ENCODE measurements at places on chromosomes 4 and X.

DNA sequence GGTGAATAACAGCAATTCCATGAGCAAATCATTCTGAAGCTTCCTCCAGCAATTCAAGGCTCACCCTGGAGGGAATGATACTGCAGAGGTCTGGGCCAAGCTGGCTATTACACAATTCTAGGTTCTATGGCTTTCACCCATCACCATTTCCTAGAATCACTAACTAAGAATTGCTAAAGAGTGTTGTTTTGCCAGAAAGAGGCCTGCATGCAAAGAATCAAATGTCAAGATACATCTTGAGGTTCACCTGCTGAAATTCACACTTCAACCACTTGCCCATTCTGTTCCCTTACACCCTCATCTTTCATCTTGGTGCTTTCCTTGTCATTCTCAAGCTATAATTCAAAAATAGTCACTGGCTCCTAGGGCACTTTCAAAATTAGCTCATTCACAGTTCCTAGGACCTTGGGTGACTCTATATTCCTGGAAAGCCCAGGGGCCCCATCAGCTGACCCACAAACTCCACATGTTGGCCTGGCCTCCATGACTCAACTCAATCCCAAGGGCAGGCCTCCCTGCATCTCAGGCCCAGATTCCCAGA is 7.0 kb downstream of the APBB2 start:
- DNase-seq, result no peak
- H3K36me3 ChIP-seq, result no peaks in the 10 kb centered on the region
- H3K27ac ChIP-seq, result no peak overlapping the region
- H3K4me1 ChIP-seq, result no peaks in the 10 kb centered on the region
- no peaks in the 10 kb centered on the region for H3K27me3 ChIP-seq

DNA sequence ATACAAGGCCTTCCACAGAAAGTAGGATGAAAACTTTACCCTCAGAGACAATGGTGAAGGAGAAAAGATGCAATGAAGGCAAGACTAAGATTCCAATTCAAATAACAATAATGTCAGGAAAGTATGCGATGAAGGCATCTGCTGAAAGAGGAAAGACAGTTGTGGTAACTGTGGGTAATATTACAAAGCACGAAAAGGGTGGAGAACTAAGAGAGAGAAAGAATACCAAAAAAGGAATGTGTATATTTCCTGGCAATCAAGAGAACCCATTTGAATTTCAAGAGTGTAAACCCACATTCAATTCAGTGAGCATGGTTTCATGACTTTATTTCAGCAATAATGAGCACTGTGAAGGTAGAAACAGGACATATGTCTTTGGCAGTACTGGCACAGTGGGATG is 225.5 kb downstream of the PALLD start:
- no peaks in the 10 kb centered on the region for H3K36me3 ChIP-seq
- H3K27ac ChIP-seq, result no peak overlapping the region
- DNase-seq, result no peak
- no peaks in the 10 kb centered on the region for H3K27me3 ChIP-seq
- no peaks in the 10 kb centered on the region for H3K4me1 ChIP-seq

GRCh38 chrX:152165033-152165743 is 26.8 kb upstream of the MAGEA10 start:
- no peaks in the 10 kb centered on the region for H3K36me3 ChIP-seq
- H3K27me3 ChIP-seq, result no peaks in the 10 kb centered on the region
- no peak for DNase-seq
- no peaks in the 10 kb centered on the region for H3K4me1 ChIP-seq
- H3K4me3 ChIP-seq, result no peak overlapping the region

- peaks cover 3% of the 10 kb centered on the region for H3K27me3 ChIP-seq
- DNase-seq, result no peak
- H3K27ac ChIP-seq, result no peak overlapping the region
- no peaks in the 10 kb centered on the region for H3K4me1 ChIP-seq
- no peaks in the 10 kb centered on the region for H3K36me3 ChIP-seq
These were observed 42.9 kb downstream of the USP26 start for GRCh38 chrX:133053861-133054598.

DNA sequence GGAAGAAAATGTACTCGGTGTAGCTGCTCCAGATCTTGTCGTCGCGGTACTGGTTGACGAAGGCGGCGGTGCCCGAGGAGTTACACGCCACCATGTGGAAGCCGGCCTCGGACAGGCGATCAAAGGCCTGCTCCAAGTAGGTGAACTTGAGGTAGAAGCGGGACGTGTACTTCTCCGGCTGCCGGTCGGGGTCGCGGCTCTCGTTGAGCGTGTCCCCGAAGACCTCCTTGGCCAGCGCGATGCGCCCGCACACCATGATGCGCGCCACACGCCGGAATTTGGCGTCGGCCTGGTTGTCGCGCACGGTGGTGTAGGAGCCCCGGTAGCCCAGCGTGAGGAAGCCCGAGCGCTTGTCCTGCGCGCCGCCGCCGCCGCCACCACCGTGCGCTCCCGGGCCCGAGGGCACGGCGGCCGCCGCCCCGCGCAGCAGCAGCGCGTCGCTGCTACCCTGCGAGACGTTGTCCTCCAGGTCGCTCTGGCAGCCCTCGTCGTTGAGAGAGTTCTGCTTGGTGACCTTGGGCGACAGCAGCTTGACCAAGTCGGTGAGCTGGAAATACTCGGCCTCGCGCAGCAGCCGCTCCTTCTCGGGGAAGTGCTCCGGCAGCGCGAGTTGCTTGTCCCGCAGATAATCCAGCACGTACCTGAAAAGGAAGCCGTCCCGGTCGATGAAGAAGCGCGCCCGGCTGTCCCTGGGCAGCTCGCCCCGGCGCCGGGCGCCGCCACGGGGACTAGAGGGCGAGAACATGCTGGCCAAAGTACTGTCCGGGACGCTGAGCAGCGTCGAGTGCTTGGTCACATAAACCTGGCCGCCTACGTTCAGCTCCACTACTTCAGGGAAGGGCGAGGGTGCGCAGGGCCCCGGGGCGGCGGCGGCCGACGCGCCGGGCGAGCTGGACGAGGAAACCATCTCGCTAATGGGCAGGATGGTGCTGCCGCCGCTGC is 775 bp downstream of the KCTD8 start:
- H3K36me3 ChIP-seq, result no peaks in the 10 kb centered on the region
- H3K4me3 ChIP-seq, result peak overlapping the region; percentile 46
- peaks cover 16% of the 10 kb centered on the region for H3K4me1 ChIP-seq
- DNase-seq, result peak; percentile 31

DNA sequence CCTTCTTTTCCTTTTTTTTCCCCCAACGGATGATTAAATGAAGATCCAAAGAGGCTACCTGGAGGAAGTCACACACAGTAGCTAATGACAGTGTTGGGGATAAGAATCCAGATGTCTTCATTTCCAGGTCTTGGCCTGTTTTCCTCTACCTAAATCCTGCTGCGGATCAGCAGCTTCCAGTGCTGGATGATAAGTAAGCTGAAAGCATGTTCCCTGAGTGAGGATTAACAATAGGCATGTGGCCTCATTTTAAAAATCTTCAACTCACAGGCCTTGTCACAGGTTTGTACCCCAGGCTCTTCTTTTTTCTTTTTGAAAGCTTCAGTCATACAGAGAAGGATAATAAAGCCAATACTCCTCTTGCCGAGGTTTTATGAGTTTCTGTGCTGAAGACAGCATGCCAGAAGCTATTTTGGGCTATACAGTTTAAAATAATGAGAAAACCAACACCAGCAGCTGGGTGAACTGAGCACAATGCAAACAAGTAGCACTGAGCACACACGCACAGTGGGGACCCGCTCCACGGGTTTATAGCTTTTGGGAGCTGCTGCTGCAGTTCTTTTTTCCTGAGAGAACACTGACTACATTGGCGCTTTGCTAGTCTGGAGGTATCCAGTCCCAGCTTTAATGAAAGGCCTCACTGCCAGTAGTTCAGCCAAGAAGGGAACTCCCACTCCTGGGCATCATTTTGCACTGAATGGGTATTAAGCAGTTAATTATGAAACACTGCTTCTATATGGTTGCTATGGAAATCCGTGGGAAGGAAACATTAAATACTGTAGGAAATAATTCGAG is 184.2 kb upstream of the CTSO start:
- H3K27ac ChIP-seq, result no peak overlapping the region
- H3K4me1 ChIP-seq, result no peaks in the 10 kb centered on the region
- no peak overlapping the region for H3K4me3 ChIP-seq
- no peaks in the 10 kb centered on the region for H3K36me3 ChIP-seq
- H3K27me3 ChIP-seq, result no peaks in the 10 kb centered on the region

- H3K4me1 ChIP-seq, result peaks cover 9% of the 10 kb centered on the region
- no peaks in the 10 kb centered on the region for H3K36me3 ChIP-seq
- H3K27ac ChIP-seq, result no peak within 1 kb of the TSS
- no peak for DNase-seq
These were observed at the start of gene SMIM43 for GRCh38 chr4:121764702-121765367. Gene SMIM43, minus strand, starts transcription at chr4:121765164. Its CDS starts 59 bp downstream, at chr4:121765105.

GRCh38 chrX:97234471-97235081 is 350.9 kb downstream of the RPA4 start:
- no peak overlapping the region for H3K27ac ChIP-seq
- H3K4me3 ChIP-seq, result no peak overlapping the region
- H3K27me3 ChIP-seq, result no peaks in the 10 kb centered on the region
- peak; percentile 1 for DNase-seq
- H3K36me3 ChIP-seq, result no peaks in the 10 kb centered on the region

DNA sequence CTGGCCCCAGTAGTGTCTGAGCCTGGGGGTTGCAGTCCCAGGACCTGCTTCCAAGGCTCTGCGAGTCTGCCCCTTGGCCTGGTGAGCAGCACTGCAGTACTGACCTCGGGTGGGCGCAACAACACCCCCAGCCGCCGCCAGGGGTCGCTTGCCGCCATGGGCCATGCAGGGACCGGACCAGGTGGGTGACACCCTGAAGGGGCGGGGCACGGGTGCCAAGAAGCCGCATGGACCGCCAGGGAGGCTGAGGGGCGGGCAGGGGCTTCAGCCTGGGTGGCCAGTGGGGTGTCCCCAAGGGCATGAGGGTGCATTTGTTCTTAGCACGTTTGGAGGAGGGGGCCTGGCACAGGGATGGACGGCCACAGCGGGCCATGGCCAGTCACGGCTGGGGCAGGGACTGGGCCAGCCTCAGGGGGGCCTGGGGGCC is 25.0 kb downstream of the TACC3 start:
- no peak overlapping the region for H3K27ac ChIP-seq
- no peaks in the 10 kb centered on the region for H3K27me3 ChIP-seq

DNA sequence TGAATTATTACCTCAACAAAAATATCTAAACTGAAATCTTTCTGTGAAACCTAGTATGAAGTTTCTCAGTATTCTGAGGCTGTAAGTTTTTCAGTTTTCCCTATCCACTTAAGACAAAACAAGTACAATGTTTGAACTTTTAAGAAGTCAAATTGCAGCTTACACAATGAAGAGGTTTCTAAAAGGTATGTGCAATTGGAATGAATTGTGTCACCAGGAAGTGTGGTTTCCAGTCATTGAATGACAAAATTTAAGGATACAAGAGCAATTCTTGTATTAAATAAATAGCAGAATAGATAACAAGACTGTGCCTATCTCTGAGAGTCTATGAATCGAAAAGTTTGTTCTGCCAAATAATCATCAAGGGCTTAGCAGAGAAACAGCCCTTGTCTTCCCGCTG is 207.3 kb downstream of the ANKRD50 start:
- DNase-seq, result no peak
- H3K27ac ChIP-seq, result no peak overlapping the region
- no peaks in the 10 kb centered on the region for H3K27me3 ChIP-seq
- H3K36me3 ChIP-seq, result no peaks in the 10 kb centered on the region
- H3K4me3 ChIP-seq, result no peak overlapping the region

GRCh38 chr4:73777612-73778011 is 37.2 kb downstream of the CXCL8 start:
- H3K27ac ChIP-seq, result no peak overlapping the region
- no peaks in the 10 kb centered on the region for H3K36me3 ChIP-seq
- no peak for DNase-seq
- no peaks in the 10 kb centered on the region for H3K27me3 ChIP-seq

DNA sequence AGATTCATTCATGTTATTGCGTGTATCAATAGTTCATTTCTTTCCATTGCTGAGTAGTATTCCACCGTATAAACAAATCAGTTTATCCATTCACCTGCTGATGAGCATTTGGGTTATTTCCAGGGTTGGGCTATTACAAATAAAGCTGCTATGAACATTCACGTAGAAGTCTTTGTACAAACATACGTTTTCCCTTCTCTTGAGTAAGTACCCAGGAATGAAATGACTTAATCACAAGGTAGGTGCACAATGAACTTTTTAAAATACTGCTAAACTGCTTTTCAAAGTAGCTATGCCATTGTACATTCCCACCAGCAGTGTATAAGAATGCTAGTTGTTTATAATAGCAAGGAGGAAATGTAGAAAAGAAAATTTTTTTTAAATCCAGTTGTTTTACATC is 35.9 kb downstream of the SYTL4 start:
- H3K4me3 ChIP-seq, result no peak overlapping the region
- H3K27ac ChIP-seq, result no peak overlapping the region
- H3K4me1 ChIP-seq, result peaks cover 5% of the 10 kb centered on the region

DNA sequence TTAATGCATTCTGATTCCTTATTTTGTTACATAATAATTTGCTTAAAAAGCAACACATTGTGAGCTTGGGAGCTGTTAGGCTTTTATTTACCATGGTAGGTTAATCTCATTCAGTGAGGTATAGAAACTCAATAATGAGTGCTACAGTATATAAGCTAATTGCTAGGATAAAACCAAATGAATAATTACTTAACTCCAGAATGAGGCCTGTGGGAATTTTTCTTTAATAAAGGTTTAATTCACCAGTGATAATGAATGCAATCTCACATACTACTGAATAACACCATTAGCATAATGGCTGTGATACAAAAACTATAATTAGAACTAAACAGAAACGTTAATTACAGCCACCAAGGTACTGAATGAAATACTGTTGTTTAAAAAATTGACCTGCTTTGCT is 326.3 kb downstream of the IQCM start:
- no peak for DNase-seq
- H3K27me3 ChIP-seq, result no peaks in the 10 kb centered on the region
- no peak overlapping the region for H3K4me3 ChIP-seq
- H3K27ac ChIP-seq, result no peak overlapping the region
- H3K36me3 ChIP-seq, result no peaks in the 10 kb centered on the region

DNA sequence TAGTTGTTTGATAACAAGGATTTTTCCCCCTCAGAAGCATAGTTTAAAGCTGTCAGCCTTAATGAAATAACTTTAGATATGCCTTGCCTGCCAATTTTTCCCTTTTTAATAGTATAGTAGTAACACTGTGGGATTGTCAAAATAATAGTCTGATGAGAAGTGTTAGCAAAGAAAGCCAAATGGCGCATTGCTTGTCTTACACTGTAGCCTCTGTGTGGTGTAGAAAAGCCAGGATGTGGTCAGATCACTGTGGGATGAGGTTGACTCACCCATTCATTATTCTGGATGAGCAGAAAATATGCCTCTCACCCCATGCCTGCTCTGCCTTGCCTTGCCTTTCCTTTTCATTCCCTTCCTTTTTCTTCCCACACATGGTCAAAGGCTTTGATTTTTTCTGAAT is 257.8 kb upstream of the NRK start:
- no peak overlapping the region for H3K4me3 ChIP-seq
- no peaks in the 10 kb centered on the region for H3K36me3 ChIP-seq
- H3K4me1 ChIP-seq, result no peaks in the 10 kb centered on the region
- H3K27me3 ChIP-seq, result no peaks in the 10 kb centered on the region
- no peak overlapping the region for H3K27ac ChIP-seq

- H3K4me3 ChIP-seq, result no peak overlapping the region
- no peaks in the 10 kb centered on the region for H3K27me3 ChIP-seq
- H3K4me1 ChIP-seq, result no peaks in the 10 kb centered on the region
- no peak overlapping the region for H3K27ac ChIP-seq
- H3K36me3 ChIP-seq, result no peaks in the 10 kb centered on the region
These were observed 286.5 kb downstream of the GLUD2 start for GRCh38 chrX:121333942-121334341.

GRCh38 chr4:119783189-119783983 is 154.8 kb upstream of the PDE5A start:
- H3K4me1 ChIP-seq, result no peaks in the 10 kb centered on the region
- no peak overlapping the region for H3K4me3 ChIP-seq
- no peak overlapping the region for H3K27ac ChIP-seq

- no peak overlapping the region for H3K27ac ChIP-seq
- H3K36me3 ChIP-seq, result no peaks in the 10 kb centered on the region
- no peaks in the 10 kb centered on the region for H3K27me3 ChIP-seq
- no peak overlapping the region for H3K4me3 ChIP-seq
- DNase-seq, result no peak
These were observed 90.5 kb downstream of the PJA1 start for GRCh38 chrX:69074726-69075125.
